ENCODE measurements at places on chromosomes 11 and 22.

- DNase-seq, result no peak
Measured at GRCh38 chr22:45698094-45698493, 26.5 kb downstream of the ATXN10 start.

GRCh38 chr22:41933411-41934177 is 7.0 kb upstream of the TNFRSF13C start:
- no peak for DNase-seq

- no peak for DNase-seq
Measured at GRCh38 chr11:73397468-73398131, 21.4 kb downstream of the RELT start.

- DNase-seq, result no peak
Measured at GRCh38 chr11:8361206-8361605, 97.5 kb upstream of the LMO1 start.

- no peak for DNase-seq
Measured at GRCh38 chr22:49689255-49689770, 138.4 kb downstream of the BRD1 start.

DNA sequence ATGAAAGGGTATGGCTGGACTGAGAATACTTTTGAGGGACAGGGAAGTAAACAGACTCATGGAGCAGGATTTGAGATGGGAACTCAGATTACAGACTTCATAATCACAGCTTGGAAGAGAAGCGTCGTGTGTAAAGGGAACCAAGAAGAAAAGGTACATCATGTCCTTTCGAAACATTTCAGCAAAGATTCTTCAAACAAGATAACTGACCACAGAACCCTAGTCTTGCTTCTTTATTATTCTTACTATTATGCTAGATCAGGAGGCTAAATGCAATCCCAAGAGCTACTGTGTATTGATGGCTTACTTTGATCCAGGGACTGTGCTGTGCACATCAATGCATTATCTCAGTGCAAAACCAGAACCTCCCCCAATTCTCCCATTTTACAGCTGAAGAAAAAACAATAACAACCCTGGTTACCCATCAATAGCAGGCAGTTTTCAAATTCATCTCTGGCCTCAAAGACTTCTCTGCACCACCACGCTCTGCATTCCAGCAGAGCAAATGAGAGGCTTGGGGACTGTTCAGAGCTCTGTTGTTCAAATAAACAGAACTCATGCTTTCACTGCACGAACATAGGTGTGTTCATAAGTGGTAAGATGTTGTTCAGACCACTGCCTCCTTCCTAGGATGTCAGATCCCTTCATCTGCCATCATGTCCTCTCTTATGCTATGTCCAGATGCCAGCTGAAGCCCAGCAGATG is 104.8 kb upstream of the NAV2 start:
- no peak for DNase-seq

Data from GM18507 (cell line).